Putamen (tissue), 1 donor: ENCODE measurements at places on chromosomes 12 and 14.

- DNase-seq, result no peak
These were observed 18.6 kb upstream of the GARIN2 start for GRCh38 chr14:67170660-67171059.

- no peak for DNase-seq
These were observed 43.5 kb downstream of the FLRT2 start for GRCh38 chr14:85573406-85573805.

GRCh38 chr12:32895688-32896431, 717 bp downstream of the PKP2 start:
- no peak for DNase-seq

DNA sequence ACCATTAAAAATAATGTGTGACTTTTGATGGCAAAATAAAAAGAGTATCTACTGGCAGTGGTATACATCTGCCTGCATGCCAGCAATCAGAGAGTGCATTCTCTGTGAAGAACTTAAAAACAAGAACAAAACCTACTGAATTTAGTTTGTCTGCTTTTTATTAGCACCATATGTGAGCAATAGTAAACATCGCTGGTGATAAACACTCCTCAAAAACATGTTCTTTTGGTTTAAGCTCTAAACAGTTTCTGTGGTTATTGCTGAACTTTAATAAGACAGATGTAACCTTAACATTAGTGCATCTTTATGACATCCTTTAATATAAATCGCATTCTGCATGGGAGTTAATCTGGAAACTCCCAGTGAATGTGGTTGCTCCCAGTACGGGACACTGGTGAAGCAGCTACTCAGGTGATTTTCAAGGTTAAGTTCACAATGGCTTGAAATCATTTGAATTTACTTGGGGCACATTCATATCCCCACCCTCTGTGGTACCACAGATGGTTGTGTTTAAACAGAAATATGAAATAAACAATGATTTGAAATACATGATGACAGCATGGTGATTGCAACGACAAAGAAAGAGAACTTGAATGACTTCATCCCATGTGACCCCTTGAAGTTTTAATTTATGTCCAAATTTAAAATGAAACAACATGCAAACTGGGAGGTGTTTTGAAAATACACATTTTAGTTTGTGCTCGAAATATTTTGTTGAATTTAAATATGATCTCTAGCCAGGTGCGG, 285.9 kb downstream of the FOXN3 start:
- DNase-seq, result no peak

GRCh38 chr12:92596383-92596782, 106.4 kb upstream of the PLEKHG7 start:
- no peak for DNase-seq

DNA sequence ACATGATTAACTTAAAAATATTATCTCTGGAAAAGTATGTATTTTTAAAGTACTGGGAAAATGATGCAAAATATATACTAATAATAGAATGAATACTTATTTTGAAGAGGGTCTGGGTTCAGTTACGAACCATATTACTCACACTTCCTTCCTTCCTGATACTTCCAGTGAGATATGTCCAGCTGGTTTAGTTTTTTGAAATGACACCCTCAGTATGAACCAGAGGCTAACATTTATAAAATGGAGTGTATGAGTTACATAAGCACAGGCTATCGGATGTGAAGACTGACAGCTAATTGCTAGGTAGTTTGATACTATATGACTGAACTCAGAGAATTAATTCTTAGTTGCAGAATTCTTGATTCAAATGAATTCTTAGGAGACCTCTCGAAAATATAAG, 122.9 kb downstream of the OTOGL start:
- no peak for DNase-seq

- DNase-seq, result no peak
These were observed 30.4 kb upstream of the FBLN5 start for GRCh38 chr14:91977884-91978283.
